ENCODE measurements at places on chromosomes 11 and 22. TPM values are rescaled to one million over a fixed set of nuclear protein-coding genes. Genes with fewer than 3 reads are reported as not detected.

The LUZP2 gene
- 1.3 TPM for total RNA-seq

The DCHS1 gene
- 4.7 TPM for total RNA-seq

The CNTN5 gene
- not detected for total RNA-seq

The CEND1 gene
- total RNA-seq, result 0.40 TPM

The ARRB1 gene
- total RNA-seq, result 70.3 TPM

The STARD10 gene
- total RNA-seq, result 519 TPM

The PMM1 gene
- 53.2 TPM for total RNA-seq

- H3K27ac ChIP-seq, result peak overlapping the region; percentile 82
- H3K27me3 ChIP-seq, result no peaks in the 10 kb centered on the region
- H3K4me1 ChIP-seq, result peaks cover 21% of the 10 kb centered on the region
Measured at GRCh38 chr11:60500276-60500910, 7.8 kb downstream of the MS4A12 start.

- H3K4me1 ChIP-seq, result no peaks in the 10 kb centered on the region
- H3K4me3 ChIP-seq, result no peak overlapping the region
- no peaks in the 10 kb centered on the region for H3K36me3 ChIP-seq
- no peak for DNase-seq
Measured at GRCh38 chr11:71281204-71281603, 28.8 kb upstream of the SHANK2 start.

DNA sequence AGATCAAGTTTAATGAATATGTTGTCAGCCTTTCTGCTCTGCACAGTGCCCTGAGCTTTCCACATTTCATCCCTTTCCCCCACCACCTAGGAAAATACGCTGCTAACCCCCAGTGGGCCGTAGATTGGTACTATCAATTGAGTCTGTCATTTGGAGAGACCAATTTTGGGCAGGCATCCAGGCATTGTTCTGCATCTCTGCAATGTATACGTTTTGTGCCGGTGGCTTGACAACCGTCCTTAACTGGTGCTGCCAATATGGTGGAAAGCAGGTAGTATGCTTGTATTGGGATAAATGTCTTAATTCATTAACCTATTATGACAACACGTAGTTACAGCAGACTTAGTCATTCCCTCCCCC, 1.3 kb downstream of the ELMOD1 start:
- DNase-seq, result no peak
- no peak overlapping the region for H3K27ac ChIP-seq
- peaks cover 32% of the 10 kb centered on the region for H3K27me3 ChIP-seq
- no peaks in the 10 kb centered on the region for H3K4me1 ChIP-seq

GRCh38 chr11:40241524-40242051, 1217.9 kb downstream of the LRRC4C start:
- H3K4me3 ChIP-seq, result no peak overlapping the region
- H3K36me3 ChIP-seq, result no peaks in the 10 kb centered on the region
- H3K4me1 ChIP-seq, result no peaks in the 10 kb centered on the region

- no peak for DNase-seq
- H3K27ac ChIP-seq, result no peak overlapping the region
- H3K27me3 ChIP-seq, result no peaks in the 10 kb centered on the region
- no peaks in the 10 kb centered on the region for H3K4me1 ChIP-seq
- no peaks in the 10 kb centered on the region for H3K36me3 ChIP-seq
Measured at GRCh38 chr22:47394504-47395440, 632.3 kb downstream of the TBC1D22A start.

DNA sequence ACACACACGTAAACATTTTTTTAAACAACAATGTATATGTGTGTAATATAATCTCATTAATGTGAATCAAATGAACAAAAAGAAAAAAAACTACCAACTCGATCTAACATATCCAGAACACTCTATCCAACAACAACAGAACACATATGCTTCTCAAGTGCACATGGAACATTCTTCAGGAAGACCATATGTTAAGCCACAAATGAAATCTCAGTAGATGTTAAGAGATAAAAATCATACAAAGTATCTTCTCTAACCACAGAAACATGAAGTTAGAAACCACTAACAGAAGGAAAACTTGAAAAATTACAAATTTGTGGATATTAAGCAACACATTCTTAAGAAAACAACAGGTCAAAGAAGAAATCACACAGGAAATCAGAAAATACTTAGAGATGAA, 25.5 kb upstream of the TMEM45B start:
- no peak overlapping the region for H3K27ac ChIP-seq
- H3K4me1 ChIP-seq, result no peaks in the 10 kb centered on the region
- no peaks in the 10 kb centered on the region for H3K36me3 ChIP-seq
- DNase-seq, result no peak
- H3K27me3 ChIP-seq, result no peaks in the 10 kb centered on the region
- no peak overlapping the region for H3K4me3 ChIP-seq

DNA sequence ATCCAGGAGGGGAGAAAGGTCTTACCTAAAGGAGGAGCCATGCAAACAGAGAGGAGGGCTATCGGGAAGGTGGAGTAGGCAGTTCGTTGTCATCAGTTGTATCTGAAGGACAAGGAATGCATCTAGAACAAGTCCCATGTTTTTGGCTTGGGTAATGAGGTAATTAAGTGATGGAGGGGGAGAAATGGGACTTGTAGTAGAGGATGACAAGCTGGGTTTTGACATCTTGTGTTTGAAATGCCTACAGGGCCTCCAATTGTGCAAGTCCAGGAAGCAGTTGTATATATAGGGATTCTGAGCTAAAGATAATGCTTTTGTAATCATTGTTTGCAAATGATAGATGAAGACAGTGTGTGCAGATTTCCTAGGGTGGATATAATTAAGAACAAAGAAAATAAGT, 622.8 kb downstream of the NTM start:
- H3K27me3 ChIP-seq, result no peaks in the 10 kb centered on the region
- H3K27ac ChIP-seq, result no peak overlapping the region
- no peak overlapping the region for H3K4me3 ChIP-seq
- no peaks in the 10 kb centered on the region for H3K4me1 ChIP-seq
- no peaks in the 10 kb centered on the region for H3K36me3 ChIP-seq

DNA sequence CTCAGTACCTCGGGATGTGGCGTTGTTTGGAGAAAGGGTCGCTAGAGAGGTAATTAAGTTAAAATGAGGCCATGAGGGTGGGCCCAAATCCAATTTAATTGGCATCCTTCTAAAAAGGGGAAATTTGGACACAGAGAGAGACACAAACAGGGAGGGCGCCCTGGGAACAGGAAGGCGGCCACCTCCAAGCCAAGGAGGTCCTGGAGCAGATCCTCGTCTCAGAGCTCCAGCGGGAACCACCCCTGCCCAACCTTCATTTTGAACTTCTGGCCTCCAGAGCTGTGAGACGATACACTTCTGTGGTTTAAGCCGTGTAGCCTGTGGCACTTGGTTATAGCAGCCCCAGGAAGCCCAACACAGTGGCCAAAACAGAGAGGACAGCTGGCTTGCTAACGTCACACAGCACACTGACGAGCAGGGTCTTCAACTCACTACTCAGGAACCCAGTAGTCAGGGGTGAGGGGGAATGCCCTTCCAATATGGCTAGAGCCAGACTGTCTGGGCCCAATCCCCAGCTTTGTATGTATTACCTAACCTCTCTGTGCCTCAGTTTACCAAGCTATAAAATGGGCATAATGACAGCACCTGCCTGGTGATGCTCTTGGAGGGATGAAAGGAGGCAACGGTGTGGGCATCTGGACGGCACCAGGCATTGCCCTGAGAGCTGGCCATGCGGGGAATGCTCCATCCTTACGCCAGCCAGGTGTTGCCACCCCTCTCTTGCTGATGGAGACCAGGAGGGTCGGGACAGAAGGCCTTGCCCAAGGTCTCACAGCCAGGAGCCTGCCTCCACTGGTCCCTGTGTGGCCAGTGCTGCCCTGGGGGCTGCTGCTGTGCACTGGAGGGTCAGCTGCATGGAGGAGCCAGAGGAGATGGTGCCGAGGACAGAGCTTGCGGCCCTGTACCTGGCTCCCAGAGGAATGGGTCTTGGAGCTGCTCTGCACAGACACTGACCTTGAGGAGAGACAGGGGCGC, 53.3 kb upstream of the LINC01488 start:
- DNase-seq, result no peak
- no peaks in the 10 kb centered on the region for H3K36me3 ChIP-seq
- H3K4me3 ChIP-seq, result no peak overlapping the region
- no peak overlapping the region for H3K27ac ChIP-seq
- no peaks in the 10 kb centered on the region for H3K4me1 ChIP-seq

DNA sequence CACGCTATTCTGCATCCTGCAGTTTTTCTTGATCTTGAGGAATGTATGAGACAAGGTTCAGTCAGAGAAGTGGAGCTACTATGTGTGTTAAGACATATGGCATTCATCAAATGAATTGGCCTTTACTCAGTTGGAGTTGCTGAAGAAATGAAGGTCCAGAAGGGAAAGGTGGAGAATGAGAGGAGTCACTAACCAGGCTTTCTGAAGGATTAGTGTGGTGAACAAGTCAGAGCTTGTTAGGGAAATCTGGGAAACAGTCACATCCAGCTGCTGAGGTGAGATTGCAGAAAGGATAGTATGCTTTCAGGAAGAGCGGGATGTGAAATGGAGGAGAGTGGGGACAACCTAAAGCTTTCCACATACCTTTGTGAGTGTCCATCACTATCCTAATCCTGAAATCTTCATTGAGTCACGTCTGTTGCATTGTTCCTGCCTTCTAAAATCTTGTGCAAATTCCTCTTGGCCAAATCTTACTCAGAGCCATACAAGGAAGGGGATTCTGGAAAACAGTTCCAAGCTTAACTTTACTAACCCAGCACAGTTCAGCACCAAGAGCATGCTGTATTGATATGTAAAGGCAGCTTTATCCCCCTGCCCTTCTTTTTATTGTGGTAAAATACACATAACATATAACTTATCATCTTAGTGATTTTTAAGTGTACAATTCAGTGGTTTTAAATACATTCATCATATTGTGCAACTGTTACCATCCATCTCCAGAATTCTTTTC, 11.4 kb upstream of the PITPNB start:
- no peaks in the 10 kb centered on the region for H3K27me3 ChIP-seq
- no peaks in the 10 kb centered on the region for H3K36me3 ChIP-seq
- H3K4me3 ChIP-seq, result no peak overlapping the region
- no peaks in the 10 kb centered on the region for H3K4me1 ChIP-seq
- no peak for DNase-seq
- no peak overlapping the region for H3K27ac ChIP-seq

DNA sequence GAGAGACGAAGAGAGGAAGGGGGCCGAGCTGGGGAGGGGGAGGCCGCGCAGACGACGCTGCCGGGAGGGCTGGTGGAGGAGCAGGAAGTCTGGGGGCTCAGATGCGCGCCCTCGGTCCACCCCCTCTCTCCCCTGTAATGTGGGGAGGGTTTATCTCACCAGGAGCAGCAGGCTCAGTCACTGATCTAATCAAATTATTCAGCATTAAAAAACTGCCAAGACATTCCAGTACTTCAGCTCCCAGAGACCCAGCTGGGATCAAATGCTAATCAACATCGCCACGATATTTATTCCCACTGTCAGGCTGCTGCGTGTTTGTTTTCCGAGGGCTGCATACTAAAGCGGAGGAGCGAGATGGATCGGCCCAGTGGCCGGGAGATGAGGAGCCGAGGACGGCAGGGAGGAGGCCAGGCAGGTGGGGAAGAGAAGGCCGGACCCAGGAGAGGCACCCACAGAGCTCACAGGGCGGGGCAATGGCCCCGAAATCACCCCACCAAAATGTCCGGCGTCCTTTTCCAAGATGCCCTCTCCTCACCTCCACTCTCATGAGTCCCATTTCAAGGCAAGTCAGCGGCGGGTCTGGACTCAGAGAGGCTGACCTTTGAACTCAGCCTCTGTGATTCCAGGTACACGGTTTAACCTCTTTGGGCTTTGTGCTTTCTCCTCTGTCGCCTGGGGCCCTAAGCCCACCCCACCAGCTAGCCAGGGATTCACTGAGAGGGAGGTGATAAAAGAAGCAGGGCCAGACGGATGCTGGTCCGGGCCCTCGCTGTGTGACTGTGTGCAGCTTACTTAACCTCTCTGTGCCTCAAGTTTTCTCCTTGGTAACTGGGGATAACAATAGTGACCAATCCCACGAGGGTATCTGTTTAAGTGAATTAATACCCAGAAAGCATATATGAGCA, 502.1 kb downstream of the MN1 start:
- peaks cover 20% of the 10 kb centered on the region for H3K27me3 ChIP-seq
- DNase-seq, result no peak
- H3K4me1 ChIP-seq, result no peaks in the 10 kb centered on the region
- H3K4me3 ChIP-seq, result no peak overlapping the region

DNA sequence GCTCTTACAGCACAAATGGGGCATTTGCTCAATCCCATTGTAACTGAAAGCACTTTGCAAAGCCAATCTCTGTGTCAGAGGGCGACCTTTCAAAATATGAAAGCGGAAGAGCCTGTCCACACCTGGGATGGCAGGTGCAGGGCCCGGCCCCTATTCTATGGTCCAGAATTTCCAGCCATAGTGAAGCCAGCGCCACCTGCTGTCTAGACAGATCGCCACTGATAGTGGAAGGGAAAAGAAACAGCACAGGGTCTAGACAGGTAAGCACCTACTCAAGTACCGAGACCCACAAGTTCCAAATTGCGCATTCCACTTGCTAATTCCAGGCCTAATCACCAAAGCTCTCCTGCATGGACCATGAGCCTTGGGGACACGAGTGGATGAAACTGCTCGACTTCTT, 141.4 kb downstream of the NTM start:
- H3K27ac ChIP-seq, result no peak overlapping the region
- no peaks in the 10 kb centered on the region for H3K36me3 ChIP-seq
- H3K27me3 ChIP-seq, result no peaks in the 10 kb centered on the region

All from colonic mucosa (tissue), 4 donors.